IPS DF 6.9 (cell line): ENCODE measurements at places on chromosomes 11 and 22.

GRCh38 chr11:57605028-57605420 is 7.5 kb downstream of the SERPING1 start:
- no peak for DNase-seq

- DNase-seq: no peak
Measured at GRCh38 chr11:45041596-45041995, 90.9 kb upstream of the TP53I11 start.

GRCh38 chr11:21110415-21110814 is 441.0 kb downstream of the NELL1 start:
- DNase-seq: no peak

DNA sequence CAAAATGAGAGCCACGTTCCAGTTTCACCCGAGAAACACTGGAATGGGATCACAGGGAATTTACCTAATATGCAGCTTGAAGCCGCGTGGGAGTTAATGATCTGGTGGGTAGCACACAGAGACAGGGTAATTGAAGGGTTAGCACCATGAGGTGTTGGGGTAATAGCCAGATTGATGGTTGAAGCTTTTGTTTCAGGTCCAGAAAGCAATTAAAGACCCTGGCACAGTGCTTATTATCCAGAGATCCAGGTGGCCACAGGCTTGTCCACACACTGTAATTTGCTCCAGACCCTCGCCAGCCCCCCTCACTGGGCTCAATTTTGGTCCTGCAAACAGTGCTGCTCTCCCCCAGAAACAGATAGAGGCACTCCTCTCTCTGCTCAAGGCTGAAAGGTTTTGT is 282.5 kb upstream of the ISX start:
- DNase-seq: no peak

- DNase-seq: no peak
Measured at GRCh38 chr11:112229746-112230433, 3.7 kb downstream of the PTS start.

DNA sequence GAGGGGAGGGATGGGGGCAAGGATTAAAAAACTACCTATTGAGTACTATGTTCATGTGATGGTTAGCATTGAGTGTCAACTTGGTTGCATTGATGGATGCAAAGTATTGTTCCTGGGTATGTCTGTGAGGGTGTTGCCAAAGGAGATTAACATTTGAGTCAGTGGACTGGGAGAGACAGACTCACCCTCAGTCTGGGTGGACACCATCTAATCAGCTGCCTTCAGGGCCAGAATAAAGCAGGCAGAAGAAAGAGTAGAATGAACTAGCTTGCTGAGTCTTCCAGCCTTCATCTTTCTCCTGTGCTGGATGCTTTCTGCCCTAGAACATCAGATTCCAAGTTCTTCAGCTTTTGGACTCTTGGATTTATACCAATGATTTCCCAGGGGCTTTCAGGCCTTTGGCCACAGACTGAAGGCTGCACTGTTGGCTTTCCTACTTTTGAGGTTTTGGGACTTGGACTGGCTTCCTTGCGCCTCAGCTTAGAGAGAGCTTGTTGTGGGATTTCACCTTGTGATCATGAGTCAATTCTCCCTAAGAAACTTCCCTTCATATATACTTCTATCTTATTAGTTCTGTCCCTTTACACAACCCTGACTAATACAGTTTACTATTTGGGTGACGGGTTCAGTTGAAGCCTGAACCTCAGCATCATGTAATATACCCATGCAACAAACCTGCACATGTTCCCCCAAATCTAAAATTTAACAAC is 70.2 kb downstream of the MTNR1B start:
- DNase-seq: no peak

DNA sequence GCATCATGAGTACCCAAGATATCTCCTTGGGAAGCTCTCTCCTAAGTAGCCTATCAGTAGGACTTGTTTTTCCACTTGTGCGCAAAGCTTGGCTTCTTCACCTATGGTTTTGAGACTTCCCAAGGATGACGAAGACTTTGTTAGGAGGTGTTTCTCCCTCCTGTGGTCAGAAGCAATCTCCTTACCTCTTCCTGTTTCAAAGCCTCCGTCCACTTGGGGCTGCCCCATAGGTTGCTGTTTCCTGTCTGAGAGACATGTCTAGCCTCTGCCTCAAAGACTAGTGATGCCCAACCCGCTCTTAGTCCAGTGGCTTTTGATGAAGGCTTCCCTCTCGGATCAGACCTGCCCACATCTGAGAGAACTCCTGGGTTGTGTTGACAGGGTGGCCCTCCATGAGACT is 92.9 kb downstream of the TRAF6 start:
- no peak for DNase-seq

GRCh38 chr11:109914809-109915653 is 178.2 kb upstream of the ZC3H12C start:
- DNase-seq: no peak

- no peak for DNase-seq
Measured at GRCh38 chr11:7204778-7205177, 46.9 kb upstream of the SYT9 start.

DNA sequence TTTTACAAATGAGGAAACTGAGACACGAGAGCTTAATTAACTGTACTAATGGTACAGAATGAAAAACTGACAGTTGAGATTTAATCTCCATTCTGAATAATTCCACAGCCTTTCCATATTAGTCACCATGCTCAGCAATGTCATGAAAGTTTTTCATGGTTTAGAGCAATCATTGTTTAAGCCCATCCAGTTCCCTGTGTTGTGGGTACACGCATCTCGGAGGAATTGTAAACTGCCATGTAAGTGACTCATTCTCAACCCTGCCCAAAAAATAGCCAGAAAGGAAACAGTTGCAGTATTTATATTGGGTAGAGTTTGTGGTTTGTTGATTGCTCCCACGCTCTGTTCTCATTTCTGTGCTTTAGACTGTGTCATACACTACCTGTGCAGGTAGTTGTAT is 1790.8 kb downstream of the LRRC4C start:
- no peak for DNase-seq

DNA sequence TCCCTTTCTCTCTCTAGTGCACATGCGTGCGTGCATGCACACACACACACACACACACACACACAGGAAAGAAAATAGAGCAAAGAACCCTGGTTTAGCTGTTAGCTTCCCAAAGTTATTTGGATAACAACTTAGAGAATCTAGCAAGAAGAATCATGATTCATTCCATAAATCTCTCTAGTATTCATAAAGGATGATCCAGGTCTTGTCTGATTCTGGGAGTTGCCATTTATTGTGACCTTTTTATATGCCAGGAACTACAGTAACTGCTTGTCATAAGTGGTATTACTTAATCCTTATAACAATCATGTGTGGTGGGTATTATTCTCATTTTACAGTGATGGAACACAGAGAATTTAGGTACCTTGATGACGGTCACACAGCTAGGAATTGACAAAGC is 141.5 kb upstream of the MTMR2 start:
- DNase-seq: no peak

- DNase-seq: no peak
Measured at GRCh38 chr22:19143967-19144400, 467 bp downstream of the ESS2 start.

DNA sequence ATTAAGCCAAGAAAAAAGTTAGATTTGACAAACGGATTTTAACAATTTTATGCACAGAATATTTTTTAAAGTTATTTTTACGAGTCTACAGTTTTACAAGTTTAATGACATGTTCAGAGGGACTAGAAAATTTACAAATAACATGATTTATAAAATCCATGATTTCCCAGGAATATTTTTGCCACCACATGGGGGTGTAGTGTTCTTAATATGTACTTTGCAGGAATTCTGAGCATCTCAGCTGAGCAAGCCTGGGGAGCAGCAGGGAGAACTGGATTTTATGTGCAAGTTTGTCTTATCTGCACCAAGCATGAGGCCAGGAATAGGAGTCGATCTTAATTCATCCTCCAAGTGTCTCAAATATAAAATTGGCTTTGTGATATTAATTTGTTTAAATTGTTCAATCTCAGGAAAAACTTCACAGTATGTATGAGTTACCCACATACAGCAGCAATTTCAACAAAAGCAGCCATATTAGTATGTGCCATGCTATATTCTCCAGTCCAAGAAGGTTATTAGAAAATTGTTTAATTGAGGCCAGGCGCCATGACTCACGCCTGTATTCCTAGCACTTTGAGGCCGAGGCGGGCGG is 826.3 kb downstream of the DLG2 start:
- no peak for DNase-seq

DNA sequence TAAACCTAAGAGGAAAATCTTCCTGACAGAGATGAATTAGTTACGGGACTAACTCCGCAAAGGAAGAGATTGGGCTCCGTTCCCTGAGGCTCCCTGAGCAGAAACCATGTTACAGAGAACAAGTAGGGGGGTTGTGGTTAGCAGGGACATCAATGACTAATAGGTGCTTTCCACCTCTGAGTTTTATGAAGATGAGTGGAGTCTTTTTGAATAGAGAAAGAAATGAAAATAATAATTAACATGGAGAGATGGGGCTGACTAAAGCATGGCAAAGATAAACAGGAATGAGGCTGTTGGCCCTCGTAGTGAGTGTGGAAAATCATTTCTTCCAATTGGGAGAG is 47.5 kb upstream of the PICALM start:
- no peak for DNase-seq

- no peak for DNase-seq
Measured at GRCh38 chr11:61752117-61752924, at the start of gene MYRF. Gene MYRF, plus strand, starts transcription at chr11:61752636. Its CDS starts 109 bp downstream, at chr11:61752745.

DNA sequence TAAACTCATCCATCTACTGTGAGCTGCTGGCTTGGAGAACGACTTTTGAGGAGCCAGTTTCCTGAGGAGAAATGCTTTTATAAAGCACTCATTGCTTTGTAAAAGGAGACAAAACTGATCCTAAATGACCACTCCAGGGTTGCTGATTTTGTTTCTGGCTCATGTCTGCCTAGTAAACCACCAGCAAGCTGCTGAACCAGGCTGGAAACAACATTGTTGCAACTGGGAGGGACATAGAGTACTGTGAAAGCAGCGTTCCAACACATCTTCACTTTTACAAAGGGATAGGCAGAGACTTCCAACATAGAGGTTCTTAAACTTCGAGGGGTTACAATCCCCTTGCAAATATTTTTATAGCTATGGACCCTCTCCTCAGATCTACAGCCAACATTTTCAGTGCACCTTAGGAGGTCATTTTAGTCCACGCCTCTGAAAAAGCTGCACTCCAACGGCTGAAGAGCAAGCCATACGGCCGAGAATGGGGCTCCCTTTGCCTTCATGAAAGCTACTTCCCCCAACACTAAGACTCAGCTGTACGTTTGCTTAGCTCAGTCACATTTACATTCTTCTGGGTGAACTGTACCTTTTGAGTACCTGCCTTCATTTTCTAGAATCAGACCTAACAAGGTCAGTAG is 54.7 kb downstream of the PANX1 start:
- DNase-seq: no peak

- no peak for DNase-seq
Measured at GRCh38 chr11:120335556-120335907, 681 bp upstream of the ARHGEF12 start.

- DNase-seq: no peak
Measured at GRCh38 chr11:122156940-122157382, 40.9 kb upstream of the BLID start.

DNA sequence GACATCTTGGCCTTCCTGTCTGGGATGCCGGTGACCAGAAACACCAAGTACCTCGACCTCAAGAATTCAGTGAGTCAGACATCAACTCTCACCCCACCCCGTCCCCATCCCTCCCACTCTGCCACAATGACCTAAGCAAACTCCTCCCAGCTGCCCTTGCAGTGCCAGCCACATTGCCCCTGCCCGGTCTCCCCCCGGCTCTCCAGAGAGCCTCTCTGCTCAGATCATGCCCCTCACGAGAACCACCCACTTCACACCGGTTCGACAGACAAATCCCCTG is 23.6 kb upstream of the MYRF start:
- DNase-seq: no peak

DNA sequence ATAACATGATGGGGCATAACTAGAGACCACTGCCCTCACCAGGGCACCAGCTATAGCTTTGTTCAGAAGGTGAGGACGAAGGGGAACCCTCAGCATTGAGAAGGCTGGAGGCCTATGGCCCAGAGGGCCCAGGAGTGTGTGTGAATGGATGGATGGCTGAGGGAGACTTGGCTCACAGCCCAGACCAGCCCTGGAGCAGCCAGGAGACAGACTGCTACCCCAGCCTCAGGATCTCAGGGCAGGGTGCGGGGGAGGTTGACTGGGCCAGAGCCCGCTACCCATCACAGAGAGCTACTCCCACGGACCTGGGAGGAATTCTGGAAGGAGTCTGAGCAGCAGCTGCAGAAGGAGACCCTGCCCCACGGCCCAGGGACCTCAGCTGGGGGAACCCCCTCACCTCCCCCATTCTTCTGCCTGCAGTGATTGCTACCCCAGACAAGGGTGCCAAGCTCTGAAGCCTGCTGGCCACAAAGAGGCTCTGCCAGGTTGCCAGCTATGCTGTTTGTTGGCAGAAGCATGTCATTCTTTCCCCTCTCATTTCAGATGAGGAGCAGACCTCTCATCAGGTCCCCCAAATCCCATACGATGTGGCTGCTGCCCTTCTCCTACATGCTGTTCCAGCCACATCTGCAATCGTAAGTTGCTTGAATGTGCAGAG is 5.4 kb upstream of the CSDC2 start:
- DNase-seq: no peak

DNA sequence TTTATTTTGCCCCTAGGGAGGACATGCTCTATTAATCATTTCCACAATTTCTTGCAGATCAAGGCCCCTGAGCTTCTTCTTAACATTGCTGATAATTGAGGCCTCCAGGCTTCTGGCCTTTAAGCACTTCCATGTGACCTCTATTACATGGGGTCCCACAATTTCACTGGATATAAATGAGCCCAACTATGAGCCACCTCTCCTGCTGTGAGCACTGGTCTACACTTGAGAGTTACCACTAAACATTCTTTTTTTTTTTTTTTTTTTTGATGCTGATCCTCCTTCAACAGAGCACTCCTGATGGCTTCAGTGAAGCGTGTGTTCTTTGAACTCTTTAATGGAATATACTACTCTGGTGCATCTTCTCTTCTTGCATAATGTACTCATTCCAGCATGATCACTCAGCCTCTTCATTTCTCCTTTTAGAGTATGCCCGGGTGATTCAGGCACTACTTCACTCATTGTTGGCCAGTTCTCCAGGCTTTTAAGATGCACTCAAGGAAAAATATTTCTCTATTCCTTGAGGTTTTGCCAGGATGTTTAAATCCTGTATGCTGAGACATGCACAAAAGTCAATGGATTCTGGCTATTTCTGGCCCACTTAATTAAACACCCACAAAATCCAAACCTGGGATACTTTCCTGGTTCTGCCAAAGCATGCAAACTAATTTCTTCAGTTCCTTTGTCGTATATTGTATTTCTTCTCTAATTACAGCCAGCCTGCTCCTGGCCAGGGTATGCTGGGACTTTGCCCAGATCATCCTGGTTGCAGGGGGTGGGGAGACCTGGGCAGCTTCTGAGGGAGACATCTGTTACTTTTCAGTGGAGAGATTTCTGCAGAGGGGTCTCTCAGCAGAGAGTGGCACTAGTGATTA is 257.8 kb upstream of the LUZP2 start:
- no peak for DNase-seq

DNA sequence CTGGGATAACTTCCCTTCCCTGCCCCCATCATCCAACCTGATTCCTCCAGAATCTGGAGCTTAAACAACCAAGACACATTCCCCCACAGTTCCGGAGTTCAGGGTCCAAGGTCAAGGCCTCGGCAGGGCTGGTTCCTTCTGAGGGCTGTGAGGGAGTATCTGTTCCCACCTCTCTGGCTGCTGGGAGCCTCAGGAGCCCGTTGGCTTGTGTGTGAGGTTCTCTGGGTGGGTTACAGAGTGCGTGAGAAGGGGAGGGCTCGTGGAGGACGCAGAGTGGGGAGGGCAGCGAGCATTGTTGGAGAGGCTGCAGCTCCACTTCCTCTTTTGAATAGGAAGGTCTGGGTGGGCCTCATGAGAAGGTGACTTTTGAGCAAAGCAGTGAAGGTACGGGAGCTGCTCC is 8.5 kb downstream of the SERHL2 start:
- DNase-seq: no peak

- DNase-seq: no peak
Measured at GRCh38 chr11:119807402-119807801, 78.4 kb upstream of the NECTIN1 start.
